ENCODE measurements at places on chromosomes 4 and X.
A peak's percentile ranks its signal among the peaks of the same experiment; 100 is the strongest.

GRCh38 chrX:55488006-55488592 is 1.5 kb downstream of the USP51 start:
- peak; percentile 45 for DNase-seq

- no peak for DNase-seq
Measured at GRCh38 chrX:106742805-106743204, 16.3 kb downstream of the RNF128 start.

- no peak for DNase-seq
Measured at GRCh38 chrX:132940727-132941327, 17.6 kb downstream of the HS6ST2 start.

DNA sequence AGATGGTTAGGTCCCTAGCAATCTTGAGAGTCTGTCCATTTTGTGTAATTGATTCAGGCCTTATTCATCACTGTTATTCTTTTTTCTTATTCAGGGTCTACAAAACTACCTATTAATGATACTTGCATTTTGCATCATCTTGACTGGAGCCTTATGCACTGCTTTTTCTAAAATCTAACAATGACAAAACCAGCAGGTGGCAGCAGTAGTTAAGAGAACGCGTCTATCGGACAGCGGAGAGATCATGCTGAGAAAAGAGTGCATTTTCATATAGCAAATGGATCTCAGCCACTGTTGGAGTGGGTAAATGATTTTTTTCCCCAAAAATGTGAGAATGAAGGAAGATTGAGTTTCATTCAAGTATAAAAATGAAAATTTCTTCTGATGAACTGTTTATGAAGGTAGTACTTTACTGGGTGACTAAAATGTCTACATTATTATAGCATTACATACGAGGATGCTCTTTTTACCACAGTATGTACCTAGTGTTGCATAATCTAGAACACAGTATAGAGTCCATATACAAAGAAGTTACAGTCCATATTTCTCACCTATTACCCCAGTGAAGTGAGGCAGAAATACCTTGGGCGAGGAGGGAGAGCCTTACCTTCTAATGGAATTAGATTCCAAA is 43.2 kb downstream of the TMEM144 start:
- no peak for DNase-seq

DNA sequence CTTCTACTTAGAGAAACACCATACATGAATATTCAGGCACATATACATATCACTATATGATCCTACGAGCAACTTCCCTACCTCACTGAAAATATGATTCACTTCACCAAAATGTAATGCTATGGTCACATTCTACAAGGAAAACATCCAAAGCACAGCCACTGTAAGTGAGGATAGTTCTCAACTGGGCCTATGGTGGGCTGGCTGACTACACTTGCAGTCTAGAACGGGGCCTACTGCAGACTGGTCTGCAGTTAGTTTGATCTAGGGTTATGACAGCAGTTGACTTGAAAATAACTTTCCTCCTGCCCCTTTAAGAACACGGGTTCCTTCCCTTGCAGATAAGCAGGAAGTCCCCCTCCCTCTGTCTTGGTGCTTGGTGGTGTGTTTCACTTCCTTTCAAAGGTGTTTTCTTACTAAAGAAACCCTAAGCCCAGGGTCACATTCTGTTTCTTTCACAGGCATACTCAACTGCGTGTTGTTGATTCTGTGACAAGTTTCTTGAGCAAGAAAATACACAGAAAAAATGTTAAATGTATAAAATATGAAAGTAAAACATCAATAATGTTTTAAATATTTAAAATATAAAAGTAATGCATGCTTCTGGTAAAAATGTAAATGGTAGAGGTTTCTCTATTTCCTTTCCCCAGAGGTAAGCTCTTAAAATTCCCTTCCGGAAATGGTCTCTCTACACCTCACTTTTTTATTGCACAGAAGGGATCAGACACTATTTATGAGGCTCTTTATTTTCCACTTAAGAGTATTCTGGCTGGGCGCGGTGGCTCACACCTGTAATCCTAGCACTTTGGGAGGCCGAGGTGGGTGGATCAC is 18.0 kb upstream of the TMSB4X start:
- DNase-seq, result no peak

DNA sequence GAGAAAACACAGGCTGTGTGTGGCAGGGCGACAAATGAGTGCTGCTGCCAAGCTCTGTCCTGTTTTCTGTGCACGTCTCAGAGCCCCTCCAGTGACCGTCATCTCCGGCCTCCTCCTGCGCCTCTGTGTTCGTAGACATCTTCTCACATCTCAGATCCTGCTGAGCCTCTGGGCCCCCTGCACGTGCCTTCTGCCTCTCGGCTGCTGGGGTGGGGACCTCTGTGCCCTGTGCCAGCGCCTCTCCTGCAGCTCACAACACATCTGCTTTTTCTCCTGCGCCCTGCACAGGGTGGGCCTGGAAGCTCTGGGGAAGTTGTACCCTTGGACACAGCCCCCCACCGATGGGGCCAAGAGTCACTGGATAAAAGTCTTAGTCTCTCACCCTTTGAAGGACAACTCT is 2.4 kb upstream of the CTAG2 start:
- DNase-seq, result no peak

GRCh38 chr4:160546201-160546600 is 1443.3 kb downstream of the RAPGEF2 start:
- DNase-seq, result no peak

GRCh38 chrX:39398963-39399261 is 597.7 kb downstream of the MID1IP1 start:
- no peak for DNase-seq

DNA sequence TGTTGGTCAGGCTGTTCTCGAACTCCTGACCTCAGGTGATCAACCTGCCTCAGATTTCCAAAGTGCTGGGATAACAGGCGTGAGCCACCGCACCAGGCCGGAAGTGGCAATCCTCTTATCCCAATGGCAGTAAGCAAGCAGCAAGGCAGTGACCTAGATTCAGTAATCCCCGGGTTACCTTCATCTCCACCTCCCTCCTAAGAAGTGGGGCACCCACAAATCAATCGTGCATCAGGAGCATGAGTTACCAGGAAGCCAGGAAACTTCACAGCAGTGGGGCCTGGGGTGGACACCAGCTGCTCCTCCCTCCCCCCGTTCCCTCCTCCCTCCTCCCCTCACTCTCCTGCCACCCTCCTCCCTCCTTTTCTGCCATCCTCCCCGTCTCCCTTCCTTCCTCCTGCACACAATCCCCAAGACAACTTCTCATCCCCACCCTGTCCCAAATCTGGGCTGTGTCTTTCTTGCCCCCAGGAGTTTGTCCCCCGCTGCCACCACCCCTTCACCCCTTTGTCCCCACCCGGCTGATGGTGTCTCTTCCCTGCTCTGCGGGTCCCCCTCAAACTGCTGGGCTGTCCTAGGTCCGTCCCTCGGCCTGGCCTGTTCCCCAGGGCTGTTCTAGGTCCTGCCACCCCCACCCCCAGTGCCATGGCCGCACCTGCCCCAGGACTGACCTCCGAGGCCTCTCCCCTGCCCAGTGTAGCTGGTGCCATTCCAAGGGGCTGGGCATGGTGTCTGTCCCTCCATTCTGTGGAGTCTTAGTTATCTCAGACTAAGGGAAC is 2.2 kb downstream of the PDE6B start:
- no peak for DNase-seq

DNA sequence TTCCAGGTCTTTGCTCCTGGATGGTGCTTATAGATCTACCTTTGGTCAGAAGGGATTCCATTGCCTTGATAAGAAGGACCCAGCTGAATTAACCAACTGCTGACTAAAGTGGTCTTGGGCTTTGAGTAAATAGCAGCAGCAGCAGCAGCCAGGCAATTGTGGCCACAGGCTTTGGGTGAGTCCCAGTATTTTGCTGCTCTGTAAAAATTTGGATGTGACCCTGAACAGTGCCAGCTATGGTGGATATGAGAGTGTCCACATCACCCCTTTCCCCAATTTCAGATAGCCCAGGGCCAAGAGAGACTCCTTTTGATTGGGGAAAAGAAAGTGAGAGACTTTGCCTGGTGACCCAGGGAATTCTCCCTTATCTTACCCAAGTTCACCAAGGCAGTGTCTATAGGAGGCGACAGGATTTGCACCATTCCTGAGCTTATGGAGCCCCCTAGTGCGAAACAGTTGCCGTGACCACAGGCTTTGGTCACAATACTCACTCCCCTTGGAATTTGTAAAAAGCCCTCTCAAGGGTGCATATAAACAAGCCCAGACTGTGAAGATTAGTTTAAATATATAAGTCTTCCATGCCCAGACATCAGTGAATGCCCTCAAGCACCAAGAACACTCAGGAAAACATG is 518.0 kb downstream of the TMA16 start:
- no peak for DNase-seq

DNA sequence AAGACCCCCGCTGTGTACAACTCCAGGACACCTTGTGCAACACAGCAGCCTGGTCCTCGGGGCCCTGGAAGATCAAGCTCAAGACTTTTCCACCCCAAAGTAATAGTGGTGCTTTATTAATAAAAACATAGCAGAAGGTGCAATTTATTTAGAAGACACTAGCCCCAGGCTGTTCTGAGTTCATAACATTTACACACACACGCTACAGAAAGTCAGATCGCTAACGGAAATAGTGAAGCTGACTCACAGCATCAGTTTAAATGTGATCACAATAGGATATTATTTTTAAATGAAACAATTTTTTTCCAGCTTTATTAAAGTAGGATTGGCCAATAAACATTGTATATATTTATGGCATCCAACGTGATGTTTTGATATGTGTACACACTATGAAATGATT is 141.0 kb downstream of the STK32B start:
- DNase-seq, result no peak

DNA sequence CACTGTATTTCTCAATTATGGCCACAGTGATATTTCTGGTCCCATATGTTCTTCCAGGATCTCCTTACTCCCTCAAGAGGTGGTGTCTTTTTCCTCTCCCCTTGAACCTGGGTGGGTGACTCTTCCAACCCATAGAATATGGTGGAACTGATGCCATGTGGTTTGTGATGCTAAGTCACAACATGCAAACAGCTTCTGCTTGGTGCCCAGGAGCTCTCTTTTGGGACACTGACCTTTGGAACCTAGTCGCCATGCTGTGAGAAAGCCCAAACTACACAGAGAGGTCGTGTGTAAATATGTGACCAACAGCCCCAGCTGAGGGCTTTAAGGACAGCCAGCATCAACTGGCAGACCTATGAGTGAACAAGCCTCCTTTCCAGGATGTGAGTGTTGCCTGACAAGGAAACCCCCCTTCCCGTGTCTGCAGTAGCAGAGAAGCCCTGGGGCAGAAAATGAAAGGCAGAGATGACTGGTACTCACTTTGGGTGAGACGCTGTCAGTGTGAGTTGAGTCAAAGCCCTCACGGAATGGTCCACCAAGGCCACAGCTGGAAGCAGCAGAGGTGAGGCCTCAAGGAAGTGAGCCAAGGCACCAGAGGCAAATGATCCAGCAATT is 223.4 kb downstream of the BCOR start:
- no peak for DNase-seq

- DNase-seq, result no peak
Measured at GRCh38 chr4:8045909-8046308, 106.2 kb upstream of the AFAP1 start.

DNA sequence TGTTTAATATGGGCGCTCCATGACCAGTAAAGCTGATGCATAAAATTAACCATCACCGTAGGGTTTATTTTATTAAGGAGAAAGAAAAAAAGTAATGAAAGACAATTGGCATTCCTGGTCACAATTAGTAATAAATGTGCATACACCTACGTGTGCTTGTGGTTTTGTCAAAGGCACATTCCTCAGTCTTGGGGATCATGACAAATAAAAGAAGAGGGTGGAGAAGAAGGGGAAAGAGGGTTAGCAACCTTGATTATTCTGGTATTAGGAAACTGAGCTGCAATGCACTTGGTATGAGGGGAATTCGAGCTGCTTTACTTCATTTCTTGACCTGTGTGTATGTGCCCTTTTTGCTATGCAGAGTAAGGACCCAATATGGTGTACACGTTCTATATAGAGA is 1798.3 kb upstream of the PCDH7 start:
- no peak for DNase-seq

DNA sequence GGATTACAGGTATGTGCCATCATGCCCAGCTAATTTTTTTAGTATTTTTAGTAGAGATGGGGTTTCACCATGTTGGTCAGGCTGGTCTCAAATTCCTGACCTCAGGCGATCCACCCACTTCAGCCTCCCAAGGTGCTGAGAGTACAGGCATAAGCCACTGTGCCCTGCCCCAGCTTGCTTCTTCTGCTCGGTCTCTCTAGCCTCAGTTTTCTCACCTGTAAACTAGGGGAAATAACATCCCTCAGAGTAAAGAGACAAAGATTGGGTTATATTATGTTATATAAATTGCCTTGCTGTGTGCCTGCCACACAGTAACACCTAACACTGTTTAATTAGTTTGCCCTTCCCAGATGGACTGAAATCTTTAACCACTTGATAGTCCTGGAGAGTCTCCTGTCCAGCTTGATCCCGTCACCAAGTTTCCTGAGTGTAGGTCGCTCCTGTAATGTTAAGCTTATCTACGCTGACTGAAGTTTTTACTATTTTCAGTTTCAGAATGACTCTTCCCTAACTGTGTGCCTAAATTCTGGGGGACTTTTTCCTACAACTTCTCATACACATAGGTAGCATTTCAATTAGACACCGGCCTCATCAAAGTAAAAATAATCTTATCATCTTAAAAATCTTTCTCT is 412.7 kb upstream of the TENM3 start:
- no peak for DNase-seq

DNA sequence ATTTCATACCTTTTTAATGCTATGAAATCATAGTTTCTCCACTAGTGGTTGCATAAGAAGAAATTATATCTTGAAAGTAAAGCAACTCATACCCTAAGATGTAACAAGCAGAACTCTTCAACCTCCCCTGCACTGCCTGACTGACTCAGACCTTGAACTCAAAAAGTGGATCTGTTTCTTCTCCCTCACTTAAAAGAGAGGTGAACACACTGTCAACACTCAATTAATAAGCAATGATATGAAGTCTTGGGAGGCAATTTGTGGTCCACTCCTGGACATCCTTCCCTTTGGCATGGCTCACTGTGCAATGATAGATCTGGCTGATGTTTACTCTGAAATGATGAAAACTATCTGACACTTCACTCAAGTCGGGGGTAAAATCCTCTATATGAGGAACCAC is 282.0 kb upstream of the DKK2 start:
- DNase-seq, result no peak

GRCh38 chr4:5858020-5858769 is 34.7 kb downstream of the CRMP1 start:
- DNase-seq, result no peak

DNA sequence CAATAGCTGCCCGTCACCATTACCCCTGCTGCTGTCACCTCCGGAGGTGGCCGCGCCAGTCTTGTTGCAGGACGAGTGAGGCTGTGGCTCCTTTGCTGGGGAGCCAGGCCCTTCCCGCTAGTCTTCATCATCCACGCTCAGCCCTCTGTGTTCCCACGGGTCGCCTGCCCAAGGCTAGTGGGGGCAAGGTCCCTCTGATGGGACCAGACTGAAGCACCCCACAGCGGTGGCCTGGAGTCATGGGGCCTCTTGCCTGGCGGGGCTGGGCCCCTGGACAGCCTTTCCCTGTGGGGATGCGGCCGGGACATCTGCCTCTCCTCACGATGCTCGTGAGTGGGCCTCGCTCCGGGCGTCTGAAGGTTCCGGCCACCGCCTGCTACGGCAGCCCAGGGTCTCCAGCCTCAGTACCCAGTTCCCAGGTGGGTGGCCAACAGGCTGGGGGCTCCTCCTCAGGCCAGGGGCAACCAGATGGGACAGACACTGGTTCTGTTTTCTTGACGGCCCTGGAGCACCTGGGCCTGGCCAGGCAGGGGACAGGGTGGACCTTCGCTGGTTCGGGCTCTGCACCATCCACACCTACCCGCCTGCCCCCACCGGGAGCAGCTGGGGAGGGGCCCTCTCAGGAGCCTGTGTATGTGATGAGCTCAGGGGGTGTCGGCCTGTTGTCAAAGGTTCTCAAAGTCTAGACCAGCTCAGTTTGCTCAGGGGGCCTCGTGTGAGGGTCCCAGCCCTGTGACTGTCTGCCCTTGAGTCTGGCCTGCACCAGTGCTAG is 32.3 kb downstream of the DOK7 start:
- no peak for DNase-seq

All from amygdala (tissue), 56 donors.